OCI-LY7 (cell line): ENCODE measurements at places on chromosomes 12 and 14.

DNA sequence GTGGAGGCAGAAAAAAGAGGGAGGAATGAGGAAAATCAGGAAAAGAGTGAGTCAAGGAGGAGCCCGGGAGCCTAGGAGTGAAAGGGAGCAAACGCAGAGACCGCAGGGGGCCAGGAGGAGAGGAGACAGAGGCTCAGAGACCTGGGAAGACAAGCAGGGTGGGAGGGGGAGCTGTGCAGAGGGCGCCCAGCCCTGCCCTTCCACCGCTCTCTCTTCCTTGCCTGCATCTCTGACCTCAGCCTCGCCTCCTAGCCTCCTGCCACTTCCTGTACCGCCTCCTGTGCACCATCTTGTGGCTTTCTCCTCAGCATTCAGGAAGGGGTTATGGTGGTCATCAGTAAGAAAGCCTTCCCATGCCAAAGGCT lies 1.3 kb downstream of the CLSTN3 start:
- no peak for DNase-seq

DNA sequence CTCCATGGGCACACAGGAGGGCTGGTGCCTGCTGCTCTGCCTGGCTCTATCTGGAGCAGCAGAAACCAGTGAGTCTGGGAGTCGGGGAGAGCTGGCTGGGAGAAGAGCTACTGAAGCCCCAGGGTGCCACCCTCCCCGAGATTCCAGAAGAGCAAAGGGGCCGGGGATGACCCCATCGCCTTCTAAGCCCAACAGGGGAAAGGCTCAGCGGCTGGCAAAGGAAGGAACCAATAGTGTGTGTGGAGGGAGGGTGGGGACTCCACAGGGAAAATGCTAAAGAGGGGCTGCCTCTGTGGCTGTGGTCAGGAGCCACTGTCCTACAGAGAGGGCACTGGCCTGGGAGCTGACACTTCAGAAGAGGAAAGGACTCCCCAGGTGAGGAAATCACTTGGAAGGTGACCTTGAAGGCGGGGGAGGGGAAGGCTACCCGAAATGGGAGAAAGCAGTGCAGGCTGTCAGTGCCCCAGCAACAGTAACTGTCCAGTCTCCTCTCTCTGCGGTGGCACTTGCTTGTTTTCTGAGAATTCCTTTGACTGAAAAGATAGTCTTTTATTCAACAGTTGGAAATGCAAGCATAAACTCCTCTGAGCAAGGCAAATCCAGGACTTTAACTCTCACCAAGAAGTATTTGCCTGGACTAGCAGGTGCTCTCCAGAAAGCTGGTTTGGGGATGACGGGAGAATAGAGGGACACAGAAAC lies 552 bp downstream of the TAPBPL start:
- no peak for DNase-seq

GRCh38 chr12:104285740-104286515 lies 17.6 kb upstream of the EID3 start:
- DNase-seq, result peak; percentile 65

DNA sequence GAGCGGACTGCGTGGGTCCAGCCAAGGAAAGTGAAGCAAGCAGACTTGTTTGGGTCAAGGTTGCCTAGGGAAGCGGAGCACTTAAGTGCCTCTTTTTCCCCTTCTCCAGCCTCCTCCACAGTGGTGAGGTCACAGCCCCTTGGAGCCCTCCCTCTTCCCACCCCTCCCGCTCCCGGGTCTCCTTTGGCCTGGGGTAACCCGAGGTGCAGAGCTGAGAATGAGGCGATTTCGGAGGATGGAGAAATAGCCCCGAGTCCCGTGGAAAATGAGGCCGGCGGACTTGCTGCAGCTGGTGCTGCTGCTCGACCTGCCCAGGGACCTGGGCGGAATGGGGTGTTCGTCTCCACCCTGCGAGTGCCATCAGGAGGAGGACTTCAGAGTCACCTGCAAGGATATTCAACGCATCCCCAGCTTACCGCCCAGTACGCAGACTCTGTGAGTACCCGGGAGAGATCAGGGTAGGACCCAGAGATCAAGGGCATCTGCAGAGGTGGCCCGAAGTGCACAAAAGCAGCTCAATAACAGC lies at the start of gene TSHR:
TSHR (plus strand) TSS at position 206 of the 526 bp plus-strand sequence; CDS start at position 266, 60 bp downstream.
- peak; percentile 69 for DNase-seq

DNA sequence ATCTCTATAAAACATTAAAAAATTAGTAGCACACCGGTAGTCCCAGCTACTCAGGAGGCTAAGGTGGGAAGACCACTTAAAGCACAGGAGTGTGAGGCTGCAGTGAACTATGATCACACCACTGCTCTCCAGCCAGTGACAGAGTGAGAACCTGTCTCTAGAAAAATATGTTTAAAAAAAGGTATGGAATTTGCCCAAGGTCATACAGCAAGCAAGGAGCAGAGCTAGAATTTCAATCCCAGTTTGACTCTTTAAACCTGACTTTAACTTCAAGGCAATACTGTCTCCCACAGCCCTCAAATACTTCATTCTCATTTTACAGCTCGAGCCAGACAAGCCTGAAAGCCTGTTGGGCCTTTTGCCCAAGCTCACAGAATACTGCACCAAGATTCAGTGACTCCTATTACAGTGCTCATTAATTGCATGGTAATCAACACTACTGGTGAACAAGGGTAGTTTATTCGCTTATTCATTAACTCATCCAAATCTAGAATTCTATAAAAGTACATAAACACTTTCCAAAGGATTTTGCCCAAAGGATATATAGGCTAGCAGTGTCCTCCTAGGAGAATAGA lies 8.0 kb downstream of the HECTD4 start:
- no peak for DNase-seq

GRCh38 chr12:2922329-2922728 lies 31.6 kb downstream of the TULP3 start:
- DNase-seq, result no peak

DNA sequence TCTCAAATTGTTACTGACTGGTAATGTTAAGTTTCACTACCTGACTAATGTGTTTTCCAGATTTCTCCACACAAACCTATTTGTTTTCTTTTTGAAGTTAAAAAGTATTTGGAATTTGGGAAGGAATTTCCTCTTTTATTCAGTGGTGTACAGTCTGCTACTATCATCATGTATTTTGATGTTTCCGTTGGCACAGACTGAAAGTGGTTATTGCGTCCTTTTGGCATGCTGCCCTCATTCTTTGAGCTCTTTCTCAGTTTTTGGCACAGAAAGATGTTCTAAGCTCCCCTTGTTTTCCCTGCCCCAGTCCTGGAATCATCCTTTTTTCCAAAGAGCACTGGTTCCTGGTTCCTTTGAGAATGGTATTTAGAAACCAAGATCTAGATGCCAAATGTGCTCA lies 31.4 kb upstream of the RTRAF start:
- DNase-seq, result no peak

- DNase-seq, result peak; percentile 4
Measured at GRCh38 chr14:30443368-30444007, 115.5 kb upstream of the G2E3 start.

DNA sequence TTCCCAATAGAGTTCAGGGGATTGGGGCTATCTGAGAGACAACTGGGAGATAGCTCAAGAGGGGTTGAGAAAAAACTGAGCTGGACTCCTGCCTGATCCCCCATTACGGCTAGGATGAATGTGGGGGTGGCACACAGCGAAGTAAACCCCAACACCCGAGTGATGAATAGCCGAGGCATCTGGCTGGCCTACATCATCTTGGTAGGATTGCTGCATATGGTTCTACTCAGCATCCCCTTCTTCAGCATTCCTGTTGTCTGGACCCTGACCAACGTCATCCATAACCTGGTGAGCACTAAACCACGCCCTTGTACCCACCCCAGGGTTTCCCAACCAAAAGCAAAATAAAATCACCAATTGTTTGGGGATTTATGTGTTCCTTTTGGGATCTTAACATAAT lies 1.0 kb downstream of the ORMDL2 start:
- no peak for DNase-seq

- no peak for DNase-seq
Measured at GRCh38 chr12:65534238-65534841, 255.9 kb downstream of the MSRB3 start.

DNA sequence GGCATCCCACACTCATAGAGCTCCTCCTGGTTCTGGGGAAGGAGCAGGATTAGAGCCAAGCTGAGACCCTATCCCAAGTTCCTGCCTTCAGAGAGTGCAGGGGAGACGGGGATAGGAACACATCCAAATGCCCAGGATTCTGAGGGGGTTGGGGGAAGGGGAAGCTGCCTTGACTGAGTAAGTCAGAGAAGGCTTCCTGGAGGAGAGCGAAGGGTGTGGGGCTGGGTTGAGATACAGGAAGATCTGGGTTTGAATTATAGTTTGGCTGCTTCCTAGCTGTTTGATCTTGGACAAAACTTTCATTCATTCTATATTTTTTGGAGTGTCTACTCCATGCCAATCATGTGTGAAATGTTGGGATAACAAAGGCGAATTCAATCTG lies 8.0 kb upstream of the AQP2 start:
- DNase-seq, result no peak
